ENCODE measurements at places on chromosomes 16 and 17.

DNA sequence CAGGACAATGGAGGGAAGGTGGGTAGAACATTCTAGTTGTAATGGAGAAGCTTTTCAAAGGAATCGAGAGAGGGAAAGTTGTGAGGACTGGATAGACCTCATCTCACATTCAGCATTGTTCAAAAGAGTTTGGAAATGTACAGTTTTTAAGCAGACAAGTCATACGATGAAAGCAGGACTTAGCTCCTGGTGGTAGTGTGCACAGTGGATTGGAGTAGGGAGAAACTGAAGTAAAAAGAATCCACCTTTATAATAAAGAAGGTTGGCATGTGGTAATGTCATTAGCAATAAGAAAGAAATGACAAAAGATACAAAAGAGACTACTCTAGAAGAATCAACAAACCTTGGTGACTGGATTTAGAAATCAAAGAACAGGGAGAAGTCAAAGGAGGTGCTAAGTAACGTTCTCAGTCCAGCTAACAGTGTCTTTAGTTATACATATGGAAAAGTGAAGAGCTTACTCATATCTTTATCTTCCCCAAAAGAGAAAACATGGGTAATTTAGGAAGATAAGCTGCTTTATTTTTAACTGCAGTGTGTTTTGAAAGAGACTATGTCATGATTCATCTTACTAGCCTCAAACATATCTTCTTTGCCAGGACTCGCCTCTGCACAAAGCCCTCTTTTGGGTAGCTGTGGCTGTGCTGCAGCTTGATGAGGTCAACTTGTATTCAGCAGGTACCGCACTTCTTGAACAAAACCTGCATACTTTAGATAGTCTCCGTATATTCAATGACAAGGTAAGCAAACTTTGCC is 18.7 kb upstream of the EVI2A start:
- no peak for DNase-seq

DNA sequence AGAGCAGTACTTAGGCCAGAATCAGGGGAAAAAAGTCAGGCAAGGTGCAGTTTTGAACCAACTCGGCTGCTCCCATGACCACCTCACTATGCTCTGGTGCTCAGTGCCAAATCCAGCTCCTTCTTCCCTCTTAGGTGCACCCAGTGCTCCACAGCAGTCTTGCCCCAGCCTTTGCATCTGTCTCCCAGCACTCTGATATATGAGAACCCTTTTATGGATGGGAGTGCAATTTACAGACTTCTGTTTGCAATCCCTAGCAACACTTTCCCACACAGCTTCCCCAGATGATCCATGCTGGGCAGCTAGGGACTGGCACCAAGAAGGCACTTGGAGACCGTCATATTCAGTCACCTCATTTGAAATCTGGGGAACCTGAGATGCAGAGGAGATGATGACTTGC is 267.9 kb upstream of the CCL2 start:
- DNase-seq, result no peak

DNA sequence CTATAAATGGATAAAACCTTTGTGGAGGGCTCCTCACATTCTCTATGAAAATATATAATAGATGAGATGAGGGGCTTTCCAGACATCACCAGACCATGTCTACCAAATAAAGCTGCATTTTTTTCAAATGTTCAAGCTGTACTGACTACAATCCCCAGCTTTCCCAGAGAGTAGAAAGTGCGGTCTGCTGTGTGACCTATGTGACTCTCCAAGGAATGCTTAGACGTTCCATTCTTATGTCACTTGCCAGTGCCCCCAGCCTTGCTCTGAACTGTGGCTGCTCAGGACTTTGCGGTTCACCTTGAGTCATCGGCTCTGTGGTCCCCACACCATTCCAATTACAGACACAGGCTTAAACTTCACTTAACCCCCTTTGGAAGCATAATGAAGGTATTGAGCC is 47.8 kb upstream of the SCNN1B start:
- DNase-seq, result no peak

DNA sequence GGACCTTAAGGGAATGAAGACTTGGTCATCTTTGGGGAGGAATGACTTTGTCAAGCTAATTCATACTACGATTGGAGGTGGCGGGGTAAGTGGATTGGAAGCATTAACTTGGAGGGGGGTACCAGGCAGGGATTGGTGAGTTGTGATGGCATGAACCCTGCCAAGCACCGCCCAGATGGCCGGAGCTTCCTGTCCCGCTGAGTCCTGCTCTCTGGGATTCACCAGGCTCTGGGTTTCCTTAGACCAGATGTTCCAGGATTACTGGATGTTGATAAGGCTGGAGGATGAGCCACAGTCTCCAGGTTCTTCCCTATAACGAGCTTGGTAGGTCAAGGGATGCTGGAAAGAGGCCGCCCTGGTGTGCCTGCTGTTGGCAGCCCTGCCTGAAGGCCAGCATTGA is 154.9 kb downstream of the SDK2 start:
- no peak for DNase-seq

- DNase-seq, result no peak
Observed at GRCh38 chr17:7486181-7486580, 2.0 kb downstream of the POLR2A start.

GRCh38 chr16:5066511-5066910 is 755 bp upstream of the C16orf89 start:
- DNase-seq, result no peak

- DNase-seq, result no peak
Observed at GRCh38 chr17:70373369-70373768, 204.0 kb downstream of the KCNJ2 start.

DNA sequence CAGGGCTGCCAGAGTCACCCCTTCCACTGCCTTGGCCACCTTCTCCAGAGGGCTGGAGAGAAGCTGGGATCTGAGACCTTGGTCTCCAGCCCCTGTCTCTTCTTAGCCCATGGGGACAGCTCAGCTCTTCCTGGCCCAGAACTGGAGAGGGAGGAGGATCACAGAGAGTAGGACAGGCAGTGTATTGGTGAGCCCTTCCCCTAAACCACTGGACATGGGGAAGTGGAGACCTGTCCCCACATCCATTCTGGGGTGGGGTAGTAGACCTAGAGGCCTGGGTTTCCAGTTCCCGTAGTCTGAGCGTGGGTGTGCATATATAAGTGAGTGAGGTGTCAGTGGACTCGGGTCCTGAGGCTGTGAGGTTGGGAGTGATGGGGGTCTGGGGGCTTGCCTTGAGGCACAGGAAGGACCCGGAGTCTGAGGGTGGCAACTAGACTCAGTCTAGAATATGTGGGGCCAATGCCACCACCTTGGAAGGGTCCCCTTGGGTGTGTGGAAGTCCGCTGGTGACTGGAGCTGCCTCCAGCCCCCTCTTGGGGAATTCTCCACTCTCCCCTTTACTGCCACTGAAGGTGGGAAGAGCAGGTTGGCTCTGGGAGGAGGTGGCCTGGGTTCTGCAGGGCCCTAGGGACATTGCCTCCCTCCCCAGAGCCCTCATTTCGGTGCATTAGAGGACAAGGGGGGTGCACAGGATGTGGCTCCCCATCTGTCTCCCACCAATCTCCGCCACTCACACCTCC is 19.9 kb downstream of the GJD3 start:
- no peak for DNase-seq

GRCh38 chr16:48537275-48537674 is 72.7 kb downstream of the N4BP1 start:
- no peak for DNase-seq

- no peak for DNase-seq
Observed at GRCh38 chr17:41957031-41957868, 9.3 kb upstream of the CNP start.

DNA sequence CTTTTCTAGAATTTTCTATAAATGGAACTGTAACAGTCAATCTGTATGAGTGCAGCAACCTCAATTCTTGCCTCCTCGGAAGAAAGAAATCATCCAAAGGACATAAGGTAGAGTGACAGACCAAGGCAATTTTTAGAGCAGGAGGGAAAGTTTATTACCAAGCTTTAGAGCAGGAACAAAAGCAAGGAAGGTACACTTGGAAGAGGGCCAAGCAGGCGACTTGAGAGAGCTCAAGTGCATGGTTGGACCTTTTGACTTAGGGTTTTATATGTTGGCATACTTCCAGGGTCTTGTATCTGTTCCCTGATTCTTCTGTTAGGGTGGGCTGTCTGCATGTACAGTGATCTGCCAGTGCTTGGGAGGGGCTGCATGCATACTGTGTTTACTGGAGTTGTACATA is 50.3 kb downstream of the SCNN1G start:
- DNase-seq, result peak; percentile 81

DNA sequence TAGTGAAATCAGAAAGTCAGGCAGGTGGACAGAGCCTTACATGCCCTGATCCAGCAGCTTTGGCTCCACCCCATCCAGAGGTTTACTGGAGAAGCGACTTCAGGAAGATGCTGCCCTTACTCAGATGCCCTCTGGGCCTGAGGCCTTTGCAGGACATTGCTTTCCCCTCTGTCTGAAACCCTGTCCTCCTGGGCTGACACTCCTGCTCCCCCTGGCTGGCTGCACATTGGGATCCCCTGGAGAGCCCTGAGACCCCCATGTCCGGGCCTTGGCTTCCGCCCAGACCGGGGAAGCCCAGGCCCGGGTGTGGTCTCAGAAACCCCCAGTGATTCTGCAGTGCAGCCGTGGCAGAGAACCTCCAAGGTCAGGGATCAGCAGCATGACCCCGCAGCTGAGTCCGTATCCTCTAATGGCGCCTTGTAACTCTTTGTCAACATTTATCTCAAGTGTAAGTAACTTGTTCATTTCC is 36.6 kb downstream of the BCO1 start:
- no peak for DNase-seq

- peak; percentile 70 for DNase-seq
Observed at GRCh38 chr17:6654841-6655731, 3.5 kb downstream of the C17orf100 start.

DNA sequence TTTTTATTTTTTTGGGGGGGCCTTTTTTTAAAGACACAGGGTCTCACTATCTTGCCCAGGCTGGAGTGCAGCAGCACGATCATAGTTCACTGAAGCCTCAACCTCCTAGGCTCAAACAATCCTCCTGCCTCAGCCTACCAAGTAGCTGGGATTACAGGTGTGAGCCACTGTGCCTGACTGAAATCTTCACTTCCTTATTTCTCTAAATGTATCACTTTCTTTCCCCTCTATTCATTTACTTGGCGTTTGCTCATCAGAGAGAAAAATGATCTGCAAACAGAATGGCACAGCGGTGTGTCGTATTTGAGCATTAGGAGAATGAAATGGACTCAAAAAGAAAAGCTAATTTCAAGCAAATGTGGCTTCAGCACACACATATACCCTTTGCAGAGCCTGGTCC is 44.3 kb upstream of the CDH5 start:
- no peak for DNase-seq

GRCh38 chr16:55014022-55014421 is 83.4 kb downstream of the IRX5 start:
- DNase-seq, result no peak

DNA sequence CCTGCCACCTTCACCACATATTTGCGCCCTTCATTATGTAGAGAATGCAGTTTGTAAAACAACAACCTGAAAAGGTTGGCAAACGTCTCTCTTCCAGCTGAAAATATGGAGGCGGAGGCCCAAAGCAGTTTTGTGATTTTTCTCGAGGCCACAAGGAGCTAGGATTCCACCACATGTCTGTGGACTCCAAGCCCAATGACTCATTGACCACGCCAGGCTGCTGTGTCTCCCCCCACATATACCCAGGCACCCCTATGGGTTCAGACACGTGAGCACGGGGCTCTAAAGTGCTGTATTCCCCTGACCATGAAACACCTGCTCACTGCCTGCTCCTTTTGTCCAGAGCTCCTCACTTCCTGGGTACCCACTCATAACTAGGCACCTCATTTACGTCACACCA is 121.4 kb upstream of the CDH5 start:
- DNase-seq, result no peak

- no peak for DNase-seq
Observed at GRCh38 chr16:50889746-50890145, 147.9 kb downstream of the CYLD start.

- DNase-seq, result no peak
Observed at GRCh38 chr16:65829076-65829475, 537.4 kb upstream of the CDH5 start.

DNA sequence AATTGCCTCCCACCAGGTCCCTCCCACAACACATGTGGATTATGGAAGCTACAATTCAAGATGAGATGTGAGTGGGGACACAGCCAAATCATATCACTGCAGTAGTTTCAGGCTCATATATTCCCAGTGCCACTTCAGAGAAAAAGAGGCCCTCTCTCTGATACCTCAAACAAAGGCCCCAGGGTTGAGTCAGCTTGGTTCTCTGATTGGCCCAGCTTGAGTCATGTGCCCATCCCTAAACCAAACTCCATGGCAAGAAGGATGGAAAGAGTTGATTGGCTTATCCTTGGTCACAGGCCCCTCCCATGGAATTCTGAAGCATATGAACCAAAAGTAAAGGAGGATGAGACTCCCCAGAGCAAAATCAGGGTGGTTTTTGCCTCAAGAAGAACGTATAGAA is 75.9 kb upstream of the IRX6 start:
- no peak for DNase-seq

GRCh38 chr17:50117202-50118051 is 12.5 kb downstream of the SAMD14 start:
- DNase-seq, result no peak

DNA sequence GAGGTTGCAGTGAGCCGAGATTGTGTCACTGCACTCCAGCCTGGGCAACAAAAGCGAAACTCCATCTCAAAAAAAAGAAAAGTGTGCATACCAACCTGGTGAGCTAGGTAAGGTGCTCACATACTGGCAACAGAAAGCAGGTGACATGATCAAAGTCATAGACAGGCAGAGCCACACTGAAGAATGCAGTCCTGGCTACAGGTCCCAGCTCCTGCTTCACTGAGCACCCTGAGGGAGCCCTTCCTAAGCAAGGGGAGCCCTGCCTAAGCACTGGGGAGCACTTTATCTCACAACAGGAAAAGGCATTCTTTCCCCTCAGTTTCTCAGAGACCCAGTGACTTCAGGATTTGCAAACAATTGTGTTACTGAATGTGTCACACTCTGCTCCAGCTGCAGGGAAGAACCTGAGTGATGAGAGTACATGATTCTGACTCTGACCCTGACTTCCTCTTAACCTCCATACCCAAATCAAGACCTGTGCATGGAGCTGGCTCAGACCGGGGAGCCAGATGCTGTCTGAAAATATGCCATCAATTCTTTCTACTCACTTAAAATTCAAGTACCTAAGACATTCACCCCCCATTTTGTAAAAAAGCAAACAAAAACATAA is 40.5 kb downstream of the ANKRD11 start:
- no peak for DNase-seq

GRCh38 chr17:7217113-7217987 is 2.3 kb downstream of the DLG4 start:
- peak; percentile 26 for DNase-seq

DNA sequence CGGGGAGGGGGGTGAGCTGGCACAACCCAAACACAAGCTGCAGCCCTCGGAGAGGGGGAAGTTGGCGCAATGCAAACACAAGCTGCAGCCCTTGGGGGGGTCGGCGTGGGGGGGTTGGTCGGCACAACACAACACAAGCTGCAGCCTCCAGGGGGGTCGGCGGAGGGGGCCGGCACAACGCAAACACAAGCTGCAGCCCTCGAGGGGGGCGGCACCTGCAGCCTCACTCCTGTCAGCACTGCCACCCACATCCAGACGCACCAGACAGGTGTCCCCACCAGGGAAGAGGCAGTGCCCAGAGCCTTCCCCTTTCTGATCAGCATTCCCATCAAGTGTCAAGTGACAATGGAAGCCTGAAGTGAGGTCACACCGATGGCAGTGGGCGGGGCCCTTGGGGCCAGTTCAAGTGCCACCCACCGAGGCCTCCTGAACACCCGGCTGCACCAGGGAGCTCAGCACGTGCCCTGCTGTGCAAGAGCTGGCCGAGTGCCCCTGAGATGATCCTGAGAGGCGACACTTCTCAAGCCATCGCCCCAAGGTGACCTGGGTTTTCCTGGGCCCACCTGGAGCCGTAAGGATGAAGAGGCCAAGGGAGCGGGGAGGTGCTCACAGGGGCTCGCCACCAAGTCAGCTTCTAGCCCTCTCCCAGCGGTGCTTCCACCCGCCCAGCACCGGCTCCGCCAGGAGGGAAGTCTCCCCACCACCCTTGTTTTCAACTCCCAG is 59.3 kb downstream of the KLHDC4 start:
- peak; percentile 50 for DNase-seq

Measured in DMS79 (cell line).